ENCODE measurements at places on chromosomes 2 and 18.

- no peak for DNase-seq
These were observed 102.5 kb downstream of the BARD1 start for GRCh38 chr2:214706986-214707385.

DNA sequence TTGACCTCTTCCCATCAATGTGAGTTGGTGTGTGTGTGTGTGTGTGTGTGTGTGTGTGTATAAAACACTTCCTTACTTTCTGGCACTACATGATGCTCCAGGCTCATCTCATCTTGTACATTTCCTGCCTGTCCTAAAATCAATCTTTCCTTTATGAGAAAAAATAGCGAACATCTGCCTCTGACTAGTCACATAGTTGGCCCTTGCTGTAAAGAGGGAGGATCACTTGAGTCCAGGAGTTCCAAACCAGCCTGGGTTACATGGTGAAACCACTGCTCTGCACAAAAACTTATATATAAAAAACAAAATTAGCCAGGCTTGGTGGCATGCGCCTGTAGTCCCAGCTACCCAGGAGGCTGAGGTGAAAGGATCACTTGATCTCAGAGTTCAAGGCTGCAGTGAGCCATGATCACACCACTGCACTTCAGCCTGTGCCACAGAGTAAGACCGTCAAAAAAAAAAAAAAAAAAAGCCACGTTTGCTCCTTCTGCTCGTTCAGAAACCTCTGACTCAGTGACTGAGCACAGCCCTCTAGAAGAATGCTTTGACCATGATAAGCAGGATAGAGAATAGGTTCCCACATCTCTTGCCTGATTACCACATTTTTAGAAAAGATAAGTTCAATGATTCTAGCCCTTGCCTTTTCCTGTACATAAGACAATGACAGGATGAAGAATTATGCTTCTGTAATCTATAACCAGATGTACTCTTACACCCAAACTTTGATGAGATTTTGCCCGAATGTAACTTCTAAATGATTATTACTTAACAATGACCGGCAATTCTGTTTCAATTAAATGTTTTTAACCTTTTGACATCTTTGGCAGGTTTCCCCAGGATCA, 45.2 kb upstream of the ST3GAL5 start:
- no peak for DNase-seq

GRCh38 chr18:69622961-69623360, 222.3 kb downstream of the DOK6 start:
- DNase-seq, result no peak

- DNase-seq, result no peak
These were observed 13.1 kb upstream of the SNTG2 start for GRCh38 chr2:937530-937929.

DNA sequence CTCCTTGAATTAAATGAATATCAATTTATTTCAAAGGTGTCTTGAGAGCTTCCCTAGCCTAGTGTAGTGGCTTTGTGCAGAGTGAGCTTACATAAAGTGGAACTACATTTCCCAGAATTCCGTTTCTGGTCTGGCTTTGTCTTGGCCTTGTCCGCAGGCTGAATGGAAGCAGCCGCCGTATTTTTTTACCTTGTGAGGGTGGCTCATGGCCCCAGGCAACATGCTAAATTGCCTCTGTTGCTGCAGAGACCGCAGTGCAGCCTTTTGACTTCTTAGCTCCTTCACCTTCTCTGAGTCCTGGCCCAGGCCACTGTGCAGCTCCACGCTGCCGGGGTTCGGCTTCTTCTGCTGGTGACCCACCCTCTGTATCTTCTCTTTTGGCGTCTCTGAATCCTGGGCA, 114.8 kb upstream of the SLC38A11 start:
- no peak for DNase-seq

DNA sequence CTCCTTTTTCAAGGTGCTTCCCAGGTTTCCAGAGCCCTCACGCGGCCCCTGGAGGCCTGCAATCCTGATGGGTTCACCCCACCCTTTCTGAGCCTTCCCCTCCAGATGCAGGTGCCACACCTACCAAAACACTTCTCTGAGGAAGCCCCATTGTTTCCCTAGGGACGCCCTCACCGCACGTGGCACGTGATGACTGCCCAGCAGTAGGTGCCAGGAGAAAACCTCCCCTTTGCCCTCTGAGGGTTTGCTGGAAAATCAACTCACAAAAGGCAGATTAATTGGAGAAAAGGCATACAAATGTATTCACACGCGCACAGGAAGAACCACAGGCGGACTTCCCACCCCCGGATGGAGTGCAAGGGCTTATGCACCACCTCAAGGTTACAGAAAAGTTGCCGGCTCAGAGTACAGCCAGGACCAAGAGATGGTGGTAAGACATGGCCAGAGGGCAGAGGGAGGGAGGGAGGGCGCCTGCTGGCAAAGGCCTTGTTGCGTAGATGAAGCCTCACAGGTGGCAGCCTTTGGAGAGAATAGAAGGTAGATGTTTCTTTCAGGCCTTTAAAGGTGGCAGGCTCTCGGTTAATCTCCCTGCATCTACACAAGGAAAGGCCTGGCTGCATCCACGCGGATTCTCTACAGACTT, 269.4 kb upstream of the RAB6C start:
- no peak for DNase-seq

GRCh38 chr2:147468963-147469362, 375.9 kb upstream of the ACVR2A start:
- no peak for DNase-seq

DNA sequence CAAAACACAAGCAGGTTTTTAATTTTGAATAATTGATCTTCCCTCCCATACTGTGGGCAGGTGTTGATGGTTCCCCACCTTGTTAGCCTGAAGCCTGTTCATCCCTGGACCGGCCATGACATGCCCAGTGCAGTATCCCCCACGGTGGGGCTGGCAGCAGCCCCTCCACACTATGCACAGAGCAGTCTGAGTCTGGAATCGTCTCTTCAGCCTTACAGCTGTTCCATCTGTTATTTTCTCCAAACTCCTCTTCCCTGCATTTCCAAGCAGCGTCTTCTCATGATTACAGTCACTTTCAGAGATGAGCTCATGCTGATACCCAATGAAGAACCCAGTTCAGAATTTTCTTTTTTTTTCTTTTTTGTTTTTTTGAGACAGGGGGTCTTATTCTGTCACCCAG, 68.2 kb downstream of the ADI1 start:
- no peak for DNase-seq

- DNase-seq, result no peak
These were observed 66.7 kb downstream of the ETAA1 start for GRCh38 chr2:67463810-67464209.

- DNase-seq, result no peak
These were observed 171.3 kb upstream of the ID2 start for GRCh38 chr2:8510519-8510918.

DNA sequence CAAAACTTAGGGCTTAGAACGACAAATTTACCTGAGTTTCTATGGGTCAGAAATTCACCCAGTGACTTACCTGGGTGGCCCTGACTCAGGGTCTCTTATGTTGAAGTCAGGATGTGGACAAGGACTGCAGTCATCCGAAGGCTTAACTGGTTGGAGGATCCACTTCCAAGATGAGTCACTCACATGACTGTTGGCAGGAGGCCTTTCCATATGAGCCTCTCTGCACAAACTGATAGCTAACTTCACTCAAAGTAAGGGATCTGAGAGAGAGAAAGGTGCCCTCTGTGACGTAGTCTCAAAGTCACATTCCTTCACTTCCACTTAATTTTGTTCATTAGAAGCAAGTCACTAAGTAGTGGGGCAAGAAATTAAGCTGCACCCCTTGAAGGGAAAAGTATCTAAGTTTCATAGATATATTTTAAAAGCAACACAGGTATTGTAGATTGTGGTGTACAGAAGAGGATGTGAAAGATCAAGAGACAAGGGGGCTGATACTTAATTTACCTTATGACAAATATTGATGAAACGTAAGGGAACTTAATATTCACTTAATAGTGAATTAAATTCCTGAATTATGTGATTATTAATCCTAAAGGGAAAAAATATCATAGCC, 48.4 kb downstream of the TANK start:
- DNase-seq, result no peak

DNA sequence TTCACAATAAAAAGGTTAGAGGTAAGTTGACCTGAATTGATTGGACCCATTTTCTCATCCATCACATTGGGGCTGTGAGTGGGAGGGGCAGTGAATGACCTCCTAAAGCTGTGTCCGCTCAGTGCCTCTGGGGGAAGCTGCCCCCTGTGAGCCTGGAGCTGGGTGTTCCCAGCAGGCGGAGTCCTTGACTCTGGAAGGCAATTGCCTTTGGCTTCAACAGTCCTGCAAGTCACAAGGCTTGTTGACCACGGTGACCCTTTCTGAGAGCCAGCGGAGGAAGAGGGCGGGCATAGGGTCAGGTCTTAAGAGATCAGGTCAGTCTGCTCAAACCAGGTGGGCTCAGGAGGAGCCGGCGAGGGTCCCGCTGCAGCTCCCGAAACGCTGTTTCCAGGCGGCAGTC, 1.1 kb upstream of the CIDEA start:
- DNase-seq, result no peak

DNA sequence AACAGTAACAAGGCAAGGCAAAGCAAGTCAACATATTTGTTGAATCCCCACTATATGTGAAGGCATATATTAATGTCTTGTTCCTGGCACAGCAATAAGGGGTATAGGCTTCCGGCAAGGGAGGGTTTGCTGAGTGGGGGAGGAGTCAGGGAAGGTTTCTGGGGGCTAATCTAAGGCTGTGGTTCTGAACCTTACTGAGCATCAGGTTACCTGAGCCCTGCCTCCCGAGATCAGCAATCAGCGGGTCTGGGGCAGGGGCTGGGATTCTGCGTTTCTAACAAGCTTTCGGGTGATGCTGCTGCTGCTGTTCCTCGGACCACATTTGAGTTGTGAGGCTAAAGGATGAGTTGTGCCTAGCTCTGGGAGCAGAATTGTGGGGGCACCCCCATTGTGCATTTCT, 401.7 kb upstream of the SPRED2 start:
- no peak for DNase-seq

DNA sequence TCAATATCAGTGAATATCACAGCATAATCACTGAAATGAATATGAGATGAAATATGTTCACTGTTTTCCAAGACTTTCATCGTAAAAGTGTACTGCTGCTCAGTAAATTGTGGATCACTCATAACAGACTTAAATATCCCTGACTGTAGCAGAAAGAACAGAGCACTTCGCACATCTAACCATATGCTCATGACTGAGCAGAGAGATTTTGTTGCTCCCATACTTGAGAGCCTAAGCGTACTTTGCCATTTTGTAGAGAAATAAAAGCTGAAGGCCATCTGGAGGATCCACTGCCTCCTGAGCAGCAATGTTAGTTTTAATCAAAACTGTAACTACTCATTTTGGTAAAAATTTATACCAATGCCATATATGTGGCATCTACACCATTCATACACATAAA, 243.5 kb downstream of the STK39 start:
- no peak for DNase-seq

DNA sequence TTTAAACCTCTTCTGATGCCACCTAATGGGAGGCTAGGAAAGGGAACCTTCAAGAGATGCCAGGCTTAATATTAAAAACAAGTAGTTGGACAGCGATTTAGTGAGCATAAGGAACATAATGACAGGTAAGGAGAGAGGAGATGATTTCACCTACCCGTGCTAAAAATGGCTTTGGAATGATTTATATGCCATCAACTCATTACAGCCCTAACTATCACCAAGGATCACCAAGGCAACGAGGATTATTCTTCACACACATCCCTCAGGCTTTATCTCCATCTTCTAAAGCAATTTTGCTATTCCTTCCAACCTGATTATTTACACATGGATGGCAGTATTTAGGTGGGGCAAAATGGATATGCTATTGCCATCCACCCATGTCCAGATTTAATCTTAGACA, 237.8 kb downstream of the DCC start:
- no peak for DNase-seq

- no peak for DNase-seq
These were observed 86.9 kb downstream of the SH3RF3 start for GRCh38 chr2:109215866-109216265.

DNA sequence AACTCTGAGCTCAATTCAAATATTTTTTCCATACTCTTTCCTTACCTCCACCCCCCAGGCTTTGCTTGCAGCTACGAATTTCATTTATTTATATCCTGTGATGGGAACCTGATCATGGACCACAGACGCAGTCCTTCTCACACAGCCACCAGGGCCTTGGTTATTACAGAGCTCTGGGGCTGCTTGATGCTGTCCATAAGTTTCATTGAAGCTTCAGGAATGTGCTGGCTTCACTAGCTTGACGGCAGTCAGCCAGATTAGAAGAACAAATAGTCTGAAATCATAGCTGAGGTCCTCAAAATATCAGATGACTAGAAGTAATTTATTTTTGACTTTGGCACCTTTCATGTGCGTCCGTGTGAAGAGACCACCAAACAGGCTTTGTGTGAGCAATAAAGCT, 104.9 kb downstream of the VWA3B start:
- no peak for DNase-seq

DNA sequence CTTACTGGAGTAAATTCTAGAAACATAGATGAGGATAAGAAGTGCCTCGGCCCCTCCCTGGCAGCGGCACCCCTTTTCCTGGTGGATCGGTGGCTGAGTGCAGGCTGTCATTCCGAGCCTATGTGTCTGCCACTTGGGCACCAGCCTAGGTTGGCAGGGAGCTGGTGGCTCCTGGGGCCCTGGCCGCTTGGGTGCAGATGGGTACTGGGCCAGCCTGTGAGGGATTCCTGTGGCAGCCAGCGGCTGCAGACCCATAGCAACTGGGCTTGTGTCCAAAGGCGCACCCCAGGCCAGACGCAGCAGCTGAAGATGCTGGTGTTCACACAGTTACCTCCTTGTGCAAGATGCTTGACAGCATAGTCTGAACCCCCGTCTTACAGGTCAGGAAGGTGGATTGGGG, 2.8 kb downstream of the SNORC start:
- no peak for DNase-seq

GRCh38 chr2:11891671-11892440, 145.4 kb downstream of the LPIN1 start:
- DNase-seq, result no peak

- DNase-seq, result no peak
These were observed 44.7 kb downstream of the TTC32 start for GRCh38 chr2:19857100-19857499.

DNA sequence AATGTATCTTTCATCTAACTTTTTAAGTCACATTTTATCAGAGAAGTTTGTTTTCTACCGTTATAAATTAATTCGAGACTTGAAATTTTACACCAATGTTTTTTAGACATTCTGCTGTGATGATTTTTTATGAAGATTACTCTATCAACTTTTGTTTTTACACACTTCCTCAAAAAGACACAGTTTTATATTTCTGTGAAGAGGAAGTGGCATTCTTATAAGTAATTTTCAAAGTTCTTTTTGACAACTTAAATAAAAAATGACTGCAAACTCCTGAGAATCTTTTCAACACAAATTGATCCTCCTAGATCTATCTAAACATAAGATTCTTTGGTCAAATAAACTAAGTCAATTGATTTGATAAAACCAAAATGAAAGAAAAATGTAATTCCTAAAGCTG, 13.7 kb downstream of the ANKRD44 start:
- no peak for DNase-seq

- DNase-seq, result peak; percentile 3
These were observed 92.4 kb downstream of the DYSF start for GRCh38 chr2:71545572-71546274.

DNA sequence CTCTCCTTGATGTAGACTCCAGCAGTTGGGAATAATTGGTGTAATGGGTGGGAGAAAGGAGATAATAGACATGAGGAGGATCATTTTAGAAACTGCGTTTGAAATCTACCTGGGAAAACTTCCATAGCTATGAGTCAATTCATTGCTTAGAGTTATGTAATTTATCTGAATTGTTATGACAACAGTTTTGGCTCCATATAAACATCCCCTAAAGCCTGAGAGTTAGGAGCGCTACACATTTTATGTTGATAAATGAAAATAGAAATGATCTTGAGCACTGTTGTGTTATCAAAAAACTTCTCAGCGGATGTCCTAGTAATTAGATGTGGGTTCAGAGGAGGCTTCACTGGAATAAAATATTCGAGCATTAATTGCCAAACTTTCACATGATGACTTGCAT, 573.4 kb downstream of the TSN start:
- DNase-seq, result no peak

All from effector memory CD4-positive, alpha-beta T cell (primary cell).